ENCODE measurements at places on chromosomes 4 and X.

DNA sequence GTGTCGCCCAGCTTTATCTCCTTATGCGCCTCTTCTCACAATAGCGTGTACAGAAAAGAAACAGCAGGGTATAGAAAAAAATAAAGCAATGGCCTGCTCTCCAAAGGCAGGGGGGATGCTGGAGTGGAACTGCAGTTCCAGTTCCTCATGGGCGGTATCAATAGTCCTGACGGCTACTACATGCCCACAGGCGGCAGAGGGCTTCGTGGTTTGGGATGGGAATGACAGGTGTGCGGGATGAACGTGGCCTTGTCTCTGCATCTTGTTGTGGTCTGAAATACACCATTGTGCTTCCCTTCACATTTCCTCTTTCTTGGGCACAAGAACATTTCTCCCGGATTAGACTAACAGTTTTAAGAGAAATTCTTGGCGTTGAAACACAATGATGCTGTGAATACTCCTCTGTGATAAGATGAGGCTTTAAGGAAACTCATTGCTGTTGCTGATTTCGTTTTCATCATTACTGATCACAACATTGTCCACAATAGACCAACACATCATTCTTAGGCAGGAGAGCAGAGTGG, 124.1 kb upstream of the IGFBP7 start:
- no peak for DNase-seq

GRCh38 chr4:117210551-117210950, 125.2 kb upstream of the TRAM1L1 start:
- DNase-seq = no peak

- DNase-seq = no peak
These were observed 113.4 kb downstream of the PACRGL start for GRCh38 chr4:20813700-20814099.

- DNase-seq = no peak
These were observed 664 bp downstream of the PRSS12 start for GRCh38 chr4:118351851-118352827.

- no peak for DNase-seq
These were observed 37.0 kb downstream of the NOP14 start for GRCh38 chr4:2925931-2926860.

DNA sequence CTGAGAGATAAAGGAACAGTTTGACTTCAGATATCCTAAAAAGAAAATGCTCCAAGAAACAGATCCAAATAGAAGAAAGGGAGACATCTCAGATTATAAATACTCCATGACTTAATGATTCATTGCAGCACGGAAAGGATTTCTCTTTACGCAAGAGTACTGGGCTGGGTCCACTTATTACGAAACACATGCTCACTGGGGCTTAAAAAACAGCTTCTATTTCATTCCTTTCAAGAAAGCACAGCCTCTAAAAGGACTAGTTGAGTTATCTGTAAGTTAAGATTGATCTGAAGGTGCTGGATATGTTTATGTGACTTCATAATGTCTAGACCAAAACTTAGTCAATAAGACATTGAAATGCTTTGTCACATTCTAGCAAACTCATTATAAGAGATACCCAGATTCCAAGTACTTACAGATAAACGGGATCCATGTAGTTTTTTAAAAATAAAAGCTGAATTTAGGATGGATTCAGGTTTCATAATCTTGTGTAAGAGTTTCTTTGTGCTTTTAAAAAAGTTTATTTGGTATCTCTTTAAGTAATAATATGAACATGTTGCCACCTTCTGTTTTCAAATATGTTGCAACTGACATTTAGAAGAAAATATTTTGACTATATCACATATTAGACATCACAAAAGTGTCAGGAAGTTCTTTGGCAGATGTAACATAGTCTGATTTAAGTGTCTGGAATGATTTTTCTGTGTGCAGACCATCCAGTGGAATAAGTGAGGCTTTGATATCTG, 109.5 kb upstream of the MYOZ2 start:
- no peak for DNase-seq

GRCh38 chr4:138003248-138003647, 238.9 kb downstream of the SLC7A11 start:
- DNase-seq = no peak

- DNase-seq = no peak
These were observed 49.1 kb upstream of the FBXW7 start for GRCh38 chr4:152585023-152585441.

GRCh38 chr4:139978692-139979091, 175.3 kb downstream of the MAML3 start:
- no peak for DNase-seq

DNA sequence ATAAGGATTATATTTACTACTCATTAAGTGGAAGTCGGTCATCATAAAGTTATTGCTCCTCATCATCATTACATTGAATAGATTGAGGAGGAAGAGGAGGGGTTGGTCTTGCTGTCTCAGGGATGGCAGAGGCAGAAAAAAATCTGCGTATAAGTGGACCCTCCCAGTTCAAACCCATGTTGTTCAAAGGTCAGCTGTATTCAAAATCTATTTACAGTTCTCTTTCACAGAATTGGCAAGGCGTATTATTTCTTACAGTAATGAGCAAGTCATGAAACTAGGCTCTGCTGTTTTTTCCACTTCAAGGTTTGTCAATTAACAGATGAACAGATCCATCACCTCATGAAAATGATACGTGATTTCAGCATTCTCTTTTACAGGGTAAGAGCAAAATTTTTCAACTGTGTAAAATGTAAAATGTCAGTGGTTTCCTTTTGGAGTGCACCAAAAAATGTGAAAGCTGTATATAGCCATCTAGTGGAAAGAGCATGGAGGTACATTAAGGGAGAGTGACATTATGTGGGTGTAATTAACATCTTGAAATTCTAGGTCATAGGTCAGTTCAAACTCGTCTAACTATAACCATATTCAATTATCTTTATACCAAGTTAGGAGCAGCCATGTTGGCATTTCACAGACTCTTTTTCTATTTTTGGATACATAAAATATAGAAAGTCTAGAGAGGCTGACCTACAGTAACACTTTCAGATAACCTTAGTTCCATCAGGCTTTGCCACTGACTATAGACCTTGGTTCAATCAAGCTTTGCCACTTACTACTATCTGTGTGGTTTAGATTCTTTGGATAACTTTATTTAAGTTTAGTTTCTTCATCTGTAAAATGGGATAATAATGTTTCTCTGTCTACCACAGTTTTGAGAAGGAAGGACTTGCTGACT, 30.1 kb downstream of the NEIL3 start:
- peak; percentile 3 for DNase-seq

GRCh38 chr4:108224611-108225053, 55.9 kb upstream of the LEF1 start:
- DNase-seq = no peak

DNA sequence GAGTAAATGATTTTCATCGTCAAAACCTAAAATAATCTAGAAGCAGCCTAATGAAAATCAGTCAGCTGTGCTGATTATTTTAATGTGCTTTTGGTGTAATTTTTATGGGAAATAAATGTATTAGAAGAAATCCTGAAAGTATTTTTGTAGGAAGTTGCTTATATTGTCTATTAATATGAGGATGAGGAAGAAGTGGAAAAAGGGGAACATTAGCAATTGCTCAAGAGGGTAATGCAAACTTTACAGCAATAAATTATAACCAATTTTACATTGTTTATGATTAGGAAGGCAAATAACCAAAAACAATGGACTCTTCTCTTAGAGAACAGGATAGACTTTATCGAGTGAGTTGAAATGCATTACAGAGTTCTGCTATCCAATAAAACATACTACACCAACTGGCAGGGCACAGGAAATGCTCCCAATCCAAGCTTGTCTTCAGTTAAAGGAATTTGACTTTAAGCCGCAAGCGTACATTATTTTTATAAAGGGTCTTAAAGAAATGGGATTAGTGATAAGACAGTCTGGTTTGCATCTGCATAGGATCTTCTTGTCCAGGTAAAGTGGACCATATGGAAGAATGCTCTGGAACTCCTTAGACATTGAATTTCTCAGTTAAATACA, 374.8 kb downstream of the PDGFC start:
- DNase-seq = no peak

DNA sequence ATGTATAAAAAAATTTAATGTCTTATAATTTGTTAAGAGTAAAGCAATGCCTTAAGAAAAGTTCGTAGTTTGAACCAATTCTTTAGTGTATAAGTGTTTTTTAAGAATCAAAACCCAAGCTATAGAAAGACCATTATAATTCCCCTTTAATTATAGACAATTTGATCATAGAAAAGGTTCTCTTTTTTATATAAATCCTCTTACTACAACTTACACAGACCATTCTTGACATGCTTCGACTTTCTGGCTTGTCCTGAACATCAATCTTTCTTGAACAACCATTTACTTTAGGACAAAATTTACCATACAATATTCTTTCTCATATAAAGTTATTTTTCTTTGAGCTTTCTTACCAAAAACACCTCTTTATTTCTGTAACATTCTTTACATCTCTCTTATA, 330.5 kb upstream of the SPANXN1 start:
- no peak for DNase-seq

GRCh38 chr4:147736458-147736857, 4.6 kb downstream of the ARHGAP10 start:
- no peak for DNase-seq

DNA sequence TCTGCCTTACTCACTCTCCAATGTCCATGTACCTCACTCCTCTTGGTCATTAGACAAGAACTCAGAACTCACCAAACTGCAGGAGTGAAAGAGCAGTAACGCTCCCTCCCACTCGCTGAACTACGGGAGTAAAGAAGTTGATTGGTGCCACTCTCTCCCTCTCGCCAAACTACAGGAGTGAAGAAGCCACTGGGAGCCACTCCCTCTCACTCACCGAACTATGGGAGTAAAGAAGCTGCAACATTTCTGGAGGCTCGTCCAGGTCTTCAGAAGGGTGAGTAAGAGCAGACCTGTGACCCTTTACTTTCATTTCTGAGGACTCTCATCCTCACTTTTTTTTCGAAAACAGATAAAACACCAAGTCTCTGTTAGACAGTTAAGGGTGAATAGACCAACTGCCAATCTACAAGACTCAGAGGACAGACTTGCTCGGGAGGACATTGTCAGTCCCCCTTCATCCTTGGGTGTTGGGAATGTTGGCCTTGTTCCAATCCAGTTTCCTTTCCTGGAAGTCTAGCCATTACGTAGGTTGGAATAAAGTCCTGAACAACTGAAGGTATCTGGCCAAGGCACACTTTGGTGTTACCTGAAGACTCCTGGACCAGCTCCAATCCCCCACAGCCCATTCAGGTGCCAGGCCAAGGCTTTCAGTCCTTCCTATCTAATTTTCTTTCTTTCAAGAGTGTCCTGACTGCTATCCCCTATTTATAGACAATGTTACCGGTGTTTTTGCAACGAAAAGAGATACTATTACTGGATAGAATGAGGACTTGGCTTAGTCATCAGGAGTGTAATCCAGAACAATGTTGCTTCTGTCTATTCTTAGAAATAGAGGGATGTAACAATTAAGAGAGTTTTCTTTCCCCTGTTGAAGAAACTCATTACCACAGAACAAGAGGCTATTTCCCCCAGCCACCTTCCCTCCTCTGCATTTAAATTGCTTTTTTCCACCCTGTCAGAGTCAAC, 11.0 kb upstream of the COL25A1 start:
- no peak for DNase-seq

- peak; percentile 3 for DNase-seq
These were observed 77.1 kb downstream of the TBCK start for GRCh38 chr4:106238820-106239420.

DNA sequence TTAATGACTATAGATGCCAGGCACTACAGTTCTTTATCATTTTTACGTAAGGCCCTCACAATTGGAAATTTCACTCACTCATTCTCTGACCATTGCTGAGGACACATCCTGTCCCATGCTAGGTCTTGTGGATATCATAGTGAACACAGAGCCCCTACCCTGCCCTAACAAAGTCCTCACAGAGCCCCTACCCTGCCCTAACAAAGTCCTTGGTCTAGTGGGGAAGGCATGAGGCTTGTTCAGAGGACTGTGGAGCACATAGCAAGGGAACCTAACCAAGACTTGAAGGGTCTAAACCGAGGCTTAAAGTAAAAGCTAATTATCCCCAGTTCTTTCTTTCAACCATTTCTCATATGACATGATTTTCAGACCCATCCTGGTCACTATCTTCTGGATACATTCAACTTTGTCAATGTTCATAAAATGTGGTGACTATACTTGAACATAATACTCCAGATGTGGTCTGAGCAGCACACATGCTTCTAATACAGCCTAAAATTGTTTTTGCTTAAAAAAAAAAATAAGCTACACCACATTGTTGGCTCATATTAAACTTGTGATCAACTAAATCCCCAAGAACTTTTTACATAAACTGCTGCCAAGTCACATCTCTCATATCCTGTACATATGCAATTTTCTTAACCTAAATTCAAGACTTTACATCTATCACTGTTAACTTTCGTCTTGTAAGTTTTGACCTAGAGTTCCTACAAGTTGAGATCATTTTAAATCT, 77.0 kb downstream of the GPC3 start:
- no peak for DNase-seq

DNA sequence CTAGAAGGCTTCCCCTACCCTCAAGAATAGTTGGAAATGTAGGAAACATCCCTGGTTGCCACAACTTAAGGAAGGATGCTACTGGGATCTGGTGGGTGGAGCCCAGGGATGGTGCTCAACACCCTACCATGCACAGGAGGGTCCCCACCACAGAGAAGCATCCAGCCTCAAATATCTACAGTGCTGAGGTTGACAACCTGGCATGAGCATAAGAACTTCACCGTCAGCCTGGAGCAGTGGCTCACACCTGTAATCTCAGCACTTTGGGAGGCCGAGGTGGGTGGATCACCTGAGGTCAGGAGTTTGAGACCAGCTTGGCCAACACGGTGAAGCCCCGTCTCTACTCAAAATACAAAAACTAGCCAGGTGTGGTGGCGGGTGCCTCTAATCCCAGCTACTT, 24.0 kb upstream of the ASMTL start:
- no peak for DNase-seq

DNA sequence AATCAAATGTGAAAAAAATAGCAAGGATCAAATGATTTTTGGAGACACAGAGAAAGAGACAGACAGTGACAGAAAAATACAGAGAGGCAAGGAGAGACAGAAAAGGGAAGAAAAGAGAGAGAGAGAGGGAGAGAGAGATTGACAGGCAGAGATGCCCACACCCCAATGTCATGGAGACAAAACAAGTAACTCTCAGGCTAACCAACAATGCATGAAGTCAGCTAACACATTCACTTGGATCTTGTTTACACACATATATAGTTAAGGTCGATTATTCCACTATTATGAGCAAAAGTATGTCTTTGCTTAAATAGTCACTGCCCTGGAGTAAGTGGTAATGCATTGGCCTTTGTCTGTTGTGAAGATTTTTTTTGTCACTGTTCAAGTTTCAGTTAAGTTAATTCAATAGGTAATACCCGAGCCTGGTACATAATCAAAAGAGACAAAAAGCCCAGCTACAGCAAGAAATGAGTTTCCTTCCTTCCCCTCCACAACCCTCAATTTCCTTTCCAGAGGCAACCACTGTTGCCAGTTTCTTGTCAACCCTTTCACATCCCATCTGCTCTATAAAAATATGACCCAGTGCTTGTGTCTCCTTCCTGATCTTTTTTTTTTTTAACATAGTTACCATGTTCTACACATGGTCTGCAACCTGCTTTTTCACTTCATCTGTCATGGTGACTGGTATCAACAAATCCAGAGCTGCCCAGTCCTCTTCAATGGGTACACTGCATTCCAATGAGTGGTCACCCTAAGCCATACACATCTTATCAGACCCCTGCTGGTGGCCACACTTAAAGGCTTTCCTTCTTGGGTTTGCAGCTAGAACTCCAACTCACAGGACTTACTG, 52.1 kb downstream of the PROM1 start:
- DNase-seq = no peak

Measured in NCI-H1694 treated with DMSO at 0.1 percent for 48 hours (cell line).